Activated CD4-positive, alpha-beta T cell treated with anti-CD3 and anti-CD28 coated beads for 36 hours (primary cell): ENCODE measurements at places on chromosomes 11 and 22. TPM values are rescaled to one million over a fixed set of nuclear protein-coding genes. Genes with fewer than 3 reads are reported as not detected.

GNAZ gene
- total RNA-seq: 1.1 TPM

RASGRP2 gene
- total RNA-seq: 5.6 TPM

OR51I1 gene
- total RNA-seq: not detected

CRACR2B gene
- 0.33 TPM for total RNA-seq

NXPE1 gene
- not detected for total RNA-seq

BTBD18 gene
- not detected for total RNA-seq

GSTP1 gene
- total RNA-seq: 376 TPM

SLC6A5 gene
- total RNA-seq: not detected

PKP3 gene
- total RNA-seq: 0.07 TPM

ST14 gene
- total RNA-seq: not detected

RAB36 gene
- total RNA-seq: 0.50 TPM

DUSP8 gene
- 2.8 TPM for total RNA-seq

CRYBB2 gene
- total RNA-seq: 0.23 TPM

ACTN3 gene
- 0.26 TPM for total RNA-seq

NXPE4 gene
- not detected for total RNA-seq

YAP1 gene
- total RNA-seq: 0.25 TPM

EFEMP2 gene
- 20.2 TPM for total RNA-seq

TSSK2 gene
- total RNA-seq: not detected

UBQLN3 gene
- not detected for total RNA-seq

LAYN gene
- total RNA-seq: 5.6 TPM

PLEKHA7 gene
- 8.4 TPM for total RNA-seq
